ENCODE measurements at places on chromosomes 7 and 10.

DNA sequence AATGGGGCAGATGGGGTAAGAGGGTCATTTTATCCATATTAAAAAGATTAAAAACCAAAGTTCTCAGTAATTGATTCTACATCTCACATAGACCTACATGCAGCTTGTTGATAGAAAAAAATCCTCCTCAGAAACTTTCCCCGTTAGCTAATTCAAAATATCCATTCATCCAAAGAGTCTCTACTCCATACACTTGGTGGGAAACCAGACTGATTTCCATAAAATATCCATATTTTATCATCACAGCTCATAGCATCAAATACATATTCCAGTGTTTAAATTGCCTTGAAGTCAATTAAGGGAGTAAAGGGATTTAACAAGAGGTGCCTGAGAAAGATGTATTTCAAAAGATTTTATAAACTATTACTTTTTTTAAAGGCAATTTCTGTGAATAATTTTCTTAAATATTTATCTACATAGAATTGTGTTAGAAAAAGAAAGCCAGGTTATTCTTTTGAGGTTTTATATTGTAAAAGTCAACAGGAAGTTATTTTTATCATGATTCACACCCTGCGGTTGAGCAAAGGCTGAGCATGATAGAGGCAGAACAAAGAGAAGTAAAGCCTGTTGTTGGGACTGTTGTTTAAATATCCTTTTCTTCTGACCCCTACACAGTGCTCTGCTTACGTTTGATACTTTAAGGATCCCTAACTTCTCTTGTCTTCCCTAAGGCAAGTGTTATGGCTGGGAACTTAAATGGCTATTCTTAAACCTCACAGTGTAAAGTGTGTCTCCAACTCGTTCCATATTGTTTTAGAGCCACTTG is 266.7 kb downstream of the PRKG1 start:
- no peak for DNase-seq

GRCh38 chr7:114936471-114936870 is 14.6 kb downstream of the MDFIC start:
- no peak for DNase-seq

DNA sequence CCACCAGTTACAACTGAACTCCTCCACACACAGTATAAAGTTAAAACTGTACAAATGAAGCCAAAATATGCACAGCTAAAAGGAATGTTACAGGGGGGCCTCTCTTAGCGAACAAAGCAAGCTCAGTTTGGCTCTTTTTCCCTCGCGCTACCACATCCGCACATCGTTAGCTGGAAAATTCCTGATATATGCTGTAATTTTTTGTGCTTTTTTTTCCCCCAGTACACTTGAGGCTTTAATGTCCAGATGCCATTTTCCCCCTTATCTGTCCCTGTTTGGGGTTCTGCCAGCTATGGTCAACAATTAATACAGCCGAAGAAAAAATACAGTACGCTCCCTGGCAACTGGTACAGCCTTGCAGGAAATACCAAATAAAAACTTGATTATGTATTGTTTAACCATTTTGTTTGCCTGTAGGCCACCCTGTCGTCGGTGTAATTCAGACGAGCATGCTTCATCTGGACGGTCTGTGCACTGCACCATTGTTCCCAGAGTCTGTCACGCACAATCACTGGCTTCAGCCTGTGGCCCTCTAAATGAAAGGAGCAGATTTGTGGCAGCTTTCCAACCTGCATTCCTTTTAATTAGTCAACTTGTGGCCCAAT is 108.1 kb upstream of the FAM133B start:
- no peak for DNase-seq

DNA sequence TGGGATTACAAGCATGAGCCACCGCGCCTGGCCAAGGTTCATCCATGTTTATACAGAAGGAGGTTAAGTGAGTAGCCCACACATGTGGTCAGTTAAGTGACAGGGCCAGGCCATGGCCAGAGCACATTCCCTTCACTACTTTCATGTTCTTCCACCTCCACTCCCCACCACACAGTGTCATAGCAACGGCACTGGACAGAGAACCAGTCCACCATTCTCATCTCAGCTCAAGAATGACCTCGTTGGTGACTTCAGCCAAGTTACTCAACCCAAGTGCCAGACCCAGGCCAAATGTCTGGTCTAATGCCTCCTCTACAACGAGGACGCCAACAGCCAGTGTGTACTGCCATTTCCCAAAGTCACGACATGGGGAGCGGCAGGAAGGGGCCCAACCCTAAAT is 62.4 kb downstream of the INHBA start:
- DNase-seq, result no peak

DNA sequence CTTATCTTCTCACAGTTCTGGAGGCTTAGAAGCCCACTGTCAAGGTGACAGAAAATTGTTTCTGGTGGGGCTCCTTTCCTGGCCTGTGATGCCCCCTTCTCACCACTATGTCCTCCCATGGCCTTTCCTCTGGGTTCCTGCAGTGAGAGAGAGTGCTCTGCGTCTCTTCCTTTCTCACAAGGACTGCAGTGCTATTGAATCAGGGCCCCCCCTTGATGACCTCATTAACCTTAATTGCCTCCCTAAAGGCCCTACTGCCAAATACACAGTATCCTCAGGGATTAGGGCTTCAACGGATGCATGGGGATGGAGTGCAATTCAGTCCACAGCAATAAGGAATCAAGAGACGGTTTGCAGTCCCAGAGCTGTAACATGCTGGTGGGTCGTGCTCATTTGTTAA is 82.0 kb upstream of the GRB10 start:
- no peak for DNase-seq

DNA sequence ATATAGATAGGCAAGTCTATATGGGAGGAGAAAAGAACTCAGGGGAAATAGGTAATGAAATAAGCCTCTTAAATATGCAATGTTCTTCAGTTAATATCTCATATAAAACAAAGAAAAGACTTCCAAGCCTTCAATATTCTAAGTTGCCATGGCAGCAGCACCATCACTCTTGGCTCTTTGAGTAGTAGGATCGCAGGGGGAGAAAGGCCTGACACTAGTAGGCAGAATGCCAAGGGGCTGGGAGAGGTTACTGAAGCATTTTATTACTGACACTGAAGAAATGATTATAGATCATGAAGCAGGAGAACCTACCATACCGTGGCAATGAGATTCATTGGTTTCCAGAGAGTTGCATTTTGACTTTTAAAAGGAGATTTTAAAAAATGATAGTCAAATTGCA is 193.9 kb downstream of the NXPH1 start:
- no peak for DNase-seq

DNA sequence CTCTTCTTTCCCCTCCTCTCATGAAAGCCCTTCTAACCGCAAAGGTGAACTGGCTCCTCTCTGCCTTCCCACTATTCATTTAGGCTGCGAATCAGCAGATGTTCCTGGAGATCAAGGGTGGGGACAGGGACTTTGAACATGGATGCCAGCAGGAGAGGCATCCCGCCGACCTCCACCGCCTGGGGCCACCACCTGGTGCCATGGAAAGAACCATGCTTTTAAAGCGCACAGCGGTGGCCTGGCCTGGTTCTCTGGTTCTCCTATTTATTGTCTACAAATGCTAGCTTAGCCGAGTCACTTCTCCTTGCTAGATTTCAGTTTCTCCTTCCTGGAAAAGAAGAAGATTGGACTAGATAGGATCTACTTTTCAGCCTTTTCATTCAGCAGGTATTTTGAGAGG is 43.2 kb upstream of the KCNMA1 start:
- DNase-seq, result no peak

DNA sequence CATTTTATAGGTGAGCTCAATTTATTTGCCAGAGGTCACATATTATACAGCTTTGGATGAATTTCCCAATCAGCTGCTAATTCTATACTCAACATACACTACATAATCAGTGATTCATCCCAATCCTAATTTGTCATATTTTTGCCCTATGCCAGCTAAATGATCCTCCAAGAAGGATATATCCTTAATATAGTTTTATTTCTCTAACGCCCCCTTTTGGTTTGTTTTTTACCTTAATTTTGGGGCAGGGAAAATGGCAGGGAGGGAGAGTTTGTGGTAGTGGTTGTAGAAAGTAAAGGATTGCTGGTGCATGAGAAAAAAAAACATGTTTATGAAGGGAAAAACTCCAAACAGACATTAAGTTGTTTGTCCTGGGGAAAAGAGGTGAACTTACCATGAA is 31.9 kb downstream of the WASL start:
- DNase-seq, result no peak

- DNase-seq, result no peak
Observed at GRCh38 chr10:639001-639750, 50.3 kb downstream of the DIP2C start.

DNA sequence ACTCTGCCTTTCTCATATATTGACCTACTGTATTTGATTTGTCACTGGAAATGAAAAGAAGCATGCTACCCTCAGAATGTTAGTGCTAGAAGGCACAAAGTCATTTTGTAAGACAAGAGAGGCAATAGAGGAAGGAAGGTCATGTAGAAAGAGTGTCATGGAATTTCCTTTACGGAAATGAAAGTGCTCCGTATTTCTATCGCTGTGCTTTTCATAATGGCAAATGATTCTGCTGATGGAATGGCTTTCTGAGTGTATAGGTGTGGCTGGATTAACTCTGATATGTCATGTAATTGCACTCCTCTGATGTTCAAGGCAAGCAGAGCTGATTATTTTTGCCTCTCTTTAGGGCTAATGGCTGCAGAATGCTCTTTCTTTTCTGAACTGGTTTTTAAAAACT is 15.5 kb upstream of the STEAP4 start:
- DNase-seq, result no peak

GRCh38 chr10:43202657-43203447 is 64.0 kb downstream of the RASGEF1A start:
- no peak for DNase-seq
